ENCODE measurements at places on chromosomes 1 and 21. TPM values are rescaled to one million over a fixed set of nuclear protein-coding genes. Genes with fewer than 3 reads are reported as not detected.

Gene CASQ2
- total RNA-seq: not detected

Gene FAM177B
- total RNA-seq: not detected

Gene CFHR1
- 0.23 TPM for total RNA-seq

Gene FALEC
- total RNA-seq: not detected

Gene OR14K1
- total RNA-seq: not detected

Gene TNNI3K
- not detected for total RNA-seq

Gene RPTN
- 0.07 TPM for total RNA-seq

Gene CELA2A
- not detected for total RNA-seq

Gene SLC22A15
- total RNA-seq: 0.74 TPM

Gene GPX7
- not detected for total RNA-seq

Gene ZSWIM5
- total RNA-seq: 0.53 TPM

Gene DMRTA2
- 0.22 TPM for total RNA-seq

Data from A549 treated with ZK216348 at 1 μM for 4 hours (cell line).